SJSA1 (cell line): ENCODE measurements at places on chromosomes 1 and 21. TPM values are rescaled to one million over a fixed set of nuclear protein-coding genes. Genes with fewer than 3 reads are reported as not detected.
A peak's percentile ranks its signal among the peaks of the same experiment; 100 is the strongest.

DNA sequence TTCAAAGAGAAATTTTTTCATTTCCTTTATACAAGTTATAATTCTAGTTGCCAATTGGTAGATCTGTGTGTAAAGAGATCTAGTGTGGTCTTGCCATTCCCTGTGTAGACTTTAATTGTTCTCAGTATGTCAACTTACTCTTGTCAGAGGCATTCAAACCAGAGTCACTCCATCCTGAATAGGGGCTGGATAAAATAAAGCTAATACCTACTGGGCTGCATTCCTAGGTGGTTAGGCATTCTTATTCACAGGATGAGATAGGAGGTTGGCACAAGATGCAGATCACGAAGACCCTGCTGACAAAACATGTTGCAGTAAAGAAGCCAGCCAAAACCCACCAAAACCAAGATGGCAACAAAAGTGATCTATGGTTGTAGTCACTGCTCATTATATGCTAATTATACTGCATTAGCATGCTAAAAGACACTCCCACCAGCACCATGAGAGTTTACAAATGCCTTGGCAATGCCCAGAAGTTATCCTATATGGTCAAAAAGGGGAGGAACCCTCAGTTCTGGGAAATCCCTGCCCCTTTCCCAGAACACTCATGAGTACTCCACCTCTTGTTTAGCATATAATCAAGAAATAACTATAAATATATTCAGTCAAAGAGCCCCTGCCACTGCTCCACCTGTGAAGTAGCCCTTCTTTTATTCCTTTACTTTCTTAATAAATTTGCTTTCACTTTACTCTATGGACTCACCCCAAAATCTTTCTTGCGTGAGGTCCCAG is 74.0 kb upstream of the ADAMTS5 start:
- no peaks in the 10 kb centered on the region for H3K4me1 ChIP-seq
- H3K36me3 ChIP-seq, result no peaks in the 10 kb centered on the region
- H3K27ac ChIP-seq, result no peak overlapping the region
- H3K27me3 ChIP-seq, result no peaks in the 10 kb centered on the region

The FAM177B gene
- total RNA-seq, result not detected in 2 replicates

GRCh38 chr1:10539411-10540043 is 64.8 kb downstream of the PEX14 start:
- no peak overlapping the region for H3K4me3 ChIP-seq
- H3K36me3 ChIP-seq, result peaks cover 16% of the 10 kb centered on the region
- no peak overlapping the region for H3K27ac ChIP-seq
- H3K4me1 ChIP-seq, result peaks cover 19% of the 10 kb centered on the region
- DNase-seq, result no peak
- no peaks in the 10 kb centered on the region for H3K27me3 ChIP-seq

The NTMT2 gene
- not detected in 2 replicates for total RNA-seq

DNA sequence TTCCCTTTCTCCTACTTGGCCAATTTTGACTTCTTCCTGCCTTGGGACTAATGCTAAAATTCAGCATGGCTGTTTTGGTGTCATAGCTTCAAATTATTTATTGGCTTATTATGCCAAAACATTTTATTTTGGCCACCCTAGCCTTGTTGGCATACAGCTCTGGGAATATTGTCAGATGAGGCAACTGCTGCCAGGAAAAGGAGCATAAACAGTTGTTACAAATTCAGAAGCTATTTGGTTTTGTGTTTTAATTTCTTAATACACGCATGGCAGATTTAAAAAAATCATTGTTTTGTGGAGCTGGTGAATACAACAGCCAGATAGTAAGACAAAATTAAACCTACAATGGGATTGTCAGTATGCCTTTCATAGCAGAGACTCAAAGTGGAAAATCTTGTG is 66.8 kb upstream of the BCL10 start:
- no peak overlapping the region for H3K4me3 ChIP-seq
- peaks cover 54% of the 10 kb centered on the region for H3K4me1 ChIP-seq
- no peak for DNase-seq

- H3K27ac ChIP-seq, result no peak overlapping the region
- DNase-seq, result no peak
- no peaks in the 10 kb centered on the region for H3K27me3 ChIP-seq
- no peak overlapping the region for H3K4me3 ChIP-seq
- no peaks in the 10 kb centered on the region for H3K36me3 ChIP-seq
Observed at GRCh38 chr1:223175633-223176032, 32.6 kb upstream of the TLR5 start.

GRCh38 chr21:17793246-17794123 is 25.7 kb downstream of the C21orf91 start:
- peak; percentile 18 for DNase-seq
- H3K4me1 ChIP-seq, result no peaks in the 10 kb centered on the region
- H3K27ac ChIP-seq, result peak overlapping the region; percentile 30; the same call in 1 of the 2 replicates
- H3K27me3 ChIP-seq, result no peaks in the 10 kb centered on the region
- H3K4me3 ChIP-seq, result no peak overlapping the region

- H3K27me3 ChIP-seq, result no peaks in the 10 kb centered on the region
- DNase-seq, result no peak
- no peak overlapping the region for H3K4me3 ChIP-seq
- H3K36me3 ChIP-seq, result no peaks in the 10 kb centered on the region
Observed at GRCh38 chr1:169727307-169727706, 6.6 kb downstream of the SELE start.

GRCh38 chr1:24481101-24481500 is 21.5 kb upstream of the RCAN3 start:
- DNase-seq, result no peak
- H3K27me3 ChIP-seq, result no peaks in the 10 kb centered on the region
- H3K36me3 ChIP-seq, result no peaks in the 10 kb centered on the region
- no peak overlapping the region for H3K27ac ChIP-seq

DNA sequence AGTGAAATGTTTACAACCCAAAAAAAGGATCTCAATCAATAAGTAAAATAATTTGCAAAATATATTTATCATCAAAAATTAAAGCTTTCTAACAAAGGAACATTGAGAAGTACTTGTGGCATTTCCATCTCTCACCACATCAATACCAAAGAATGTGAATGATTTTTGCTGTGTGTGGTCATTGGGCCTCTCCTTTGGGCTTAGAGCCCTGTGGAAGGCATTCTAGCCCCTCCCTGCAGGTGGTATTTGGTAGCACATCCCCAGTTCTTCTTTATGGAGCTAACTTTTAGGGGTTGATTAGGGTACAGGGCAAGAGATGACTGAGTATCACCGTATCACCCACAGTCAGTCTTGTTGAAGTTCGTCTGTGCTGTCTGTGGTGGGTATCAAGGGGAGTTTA is 294.1 kb upstream of the SGIP1 start:
- no peak overlapping the region for H3K4me3 ChIP-seq
- no peak overlapping the region for H3K27ac ChIP-seq
- H3K4me1 ChIP-seq, result peaks cover 18% of the 10 kb centered on the region
- H3K36me3 ChIP-seq, result no peaks in the 10 kb centered on the region
- H3K27me3 ChIP-seq, result no peaks in the 10 kb centered on the region; the same call in 1 of the 2 replicates

DNA sequence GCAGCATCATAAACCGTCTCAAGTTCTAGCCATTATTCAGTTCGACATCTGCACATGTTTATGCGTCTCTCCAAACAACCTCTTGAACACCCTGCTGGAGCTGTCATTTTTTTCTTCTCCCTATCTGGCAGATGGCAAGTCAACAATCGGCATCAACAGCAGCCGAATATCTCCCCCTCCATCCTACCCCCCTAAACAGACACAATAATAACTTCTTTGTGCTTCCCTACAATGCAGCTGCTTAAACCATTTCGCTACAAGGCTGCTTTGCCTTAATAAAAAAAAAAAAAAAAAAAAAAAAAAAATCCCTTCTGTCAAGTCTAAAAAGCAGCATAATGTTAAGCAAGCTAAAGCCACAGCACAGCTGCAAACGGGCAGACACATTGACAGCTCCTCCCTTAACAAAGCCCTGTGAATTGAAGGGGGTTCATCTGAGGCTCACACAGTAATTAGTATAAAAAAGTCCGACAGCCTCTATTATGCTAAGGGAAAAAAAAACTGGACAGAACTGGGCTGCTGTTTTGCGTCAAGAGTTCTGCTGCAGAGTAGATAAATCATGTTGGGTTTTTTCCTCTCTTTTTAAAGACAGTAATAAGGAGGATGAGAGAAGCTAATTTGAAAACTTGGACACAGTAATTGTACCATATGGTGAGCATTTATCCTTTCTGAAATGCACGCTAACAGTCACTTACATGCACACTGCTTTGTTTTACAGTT is 136.4 kb downstream of the AKT3 start:
- peak overlapping the region; percentile 19 for H3K27ac ChIP-seq
- H3K27me3 ChIP-seq, result no peaks in the 10 kb centered on the region
- H3K4me1 ChIP-seq, result peaks cover 62% of the 10 kb centered on the region
- DNase-seq, result no peak
- peak overlapping the region; percentile 10; the same call in 1 of the 2 replicates for H3K4me3 ChIP-seq
- no peaks in the 10 kb centered on the region; the same call in 1 of the 2 replicates for H3K36me3 ChIP-seq

DNA sequence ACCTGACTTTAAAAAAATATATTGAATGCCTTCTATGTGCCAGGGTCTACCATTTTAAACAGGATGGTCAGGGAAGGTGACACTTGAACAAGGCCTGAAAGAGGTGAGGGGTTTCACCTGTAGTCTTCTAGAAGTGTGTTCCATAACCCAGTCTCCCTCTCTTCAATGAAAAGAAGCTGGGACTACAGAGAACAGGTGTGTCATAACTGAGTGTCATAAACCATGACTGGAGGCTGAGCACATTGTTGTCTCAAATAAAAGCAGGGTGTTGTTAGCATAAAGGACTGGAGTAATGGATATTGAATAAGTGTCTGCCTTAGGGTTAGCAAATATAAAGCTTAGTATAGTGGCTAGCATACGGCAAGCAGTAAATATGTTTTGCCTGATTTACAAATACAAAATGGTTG is 65.4 kb downstream of the SYDE2 start:
- no peak overlapping the region for H3K4me3 ChIP-seq
- no peak for DNase-seq
- no peaks in the 10 kb centered on the region for H3K4me1 ChIP-seq
- H3K27me3 ChIP-seq, result no peaks in the 10 kb centered on the region
- no peak overlapping the region for H3K27ac ChIP-seq

The RIMS3 gene
- total RNA-seq, result 0.68 and 0.78 TPM in 2 replicates

The OR2T8 gene
- not detected in 2 replicates for total RNA-seq

DNA sequence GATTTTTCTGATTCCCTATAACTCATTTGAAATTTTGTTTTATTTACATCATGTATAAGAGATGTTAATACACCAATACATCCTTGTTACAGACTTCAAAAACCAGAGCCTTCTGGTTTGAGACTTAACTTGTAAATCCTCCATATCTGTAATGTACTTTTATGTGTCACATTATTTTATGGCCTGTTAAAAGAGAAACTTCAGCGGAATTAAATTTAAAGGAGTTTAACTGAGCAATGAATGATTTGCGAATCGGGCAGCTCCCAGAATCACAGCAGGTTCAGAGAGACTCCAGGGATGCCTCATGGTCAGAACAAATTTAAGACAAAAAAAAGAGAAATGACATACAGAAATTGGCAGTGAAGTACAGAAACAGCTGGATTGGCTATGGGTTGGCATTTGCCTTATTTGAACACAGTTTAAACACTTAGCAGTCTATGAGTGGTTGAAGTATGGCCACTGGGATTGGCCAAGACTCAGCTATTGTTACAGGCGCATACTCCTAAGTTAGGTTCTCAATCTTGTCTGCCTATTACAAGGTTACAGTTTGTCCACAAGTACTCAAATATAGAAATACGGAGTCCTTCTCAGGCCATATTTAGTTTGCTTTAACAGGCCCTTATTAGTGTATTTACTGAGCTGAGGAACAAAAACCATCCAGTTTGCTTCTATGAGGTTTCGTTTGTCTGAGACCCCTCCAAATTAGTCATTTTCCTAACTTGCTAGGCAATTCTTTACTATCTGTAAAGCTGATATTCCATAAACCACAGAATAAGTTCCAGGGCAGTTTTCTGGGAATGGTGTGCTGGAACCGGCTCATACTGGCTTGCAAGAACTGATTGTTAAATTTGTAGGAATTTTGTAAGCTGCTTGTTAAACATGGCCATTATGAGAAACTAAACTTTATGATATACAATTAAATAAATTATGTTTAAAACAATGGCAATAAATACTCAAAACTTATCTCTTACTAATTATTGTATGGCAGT is 56.2 kb upstream of the WDR26 start:
- H3K4me1 ChIP-seq, result peaks cover 8% of the 10 kb centered on the region
- no peak overlapping the region for H3K27ac ChIP-seq
- DNase-seq, result no peak
- no peaks in the 10 kb centered on the region for H3K27me3 ChIP-seq
- no peaks in the 10 kb centered on the region for H3K36me3 ChIP-seq

The GJA4 gene
- not detected in 2 replicates for total RNA-seq

The SPATA46 gene
- total RNA-seq, result not detected in 2 replicates

The ADARB1 gene
- 6.7 and 7.9 TPM in 2 replicates for total RNA-seq

GRCh38 chr1:43239484-43239883 is 30.3 kb upstream of the TMEM125 start:
- H3K4me3 ChIP-seq, result no peak overlapping the region
- peaks cover 7% of the 10 kb centered on the region for H3K4me1 ChIP-seq
- no peaks in the 10 kb centered on the region for H3K27me3 ChIP-seq
- H3K27ac ChIP-seq, result no peak overlapping the region
- H3K36me3 ChIP-seq, result no peaks in the 10 kb centered on the region

DNA sequence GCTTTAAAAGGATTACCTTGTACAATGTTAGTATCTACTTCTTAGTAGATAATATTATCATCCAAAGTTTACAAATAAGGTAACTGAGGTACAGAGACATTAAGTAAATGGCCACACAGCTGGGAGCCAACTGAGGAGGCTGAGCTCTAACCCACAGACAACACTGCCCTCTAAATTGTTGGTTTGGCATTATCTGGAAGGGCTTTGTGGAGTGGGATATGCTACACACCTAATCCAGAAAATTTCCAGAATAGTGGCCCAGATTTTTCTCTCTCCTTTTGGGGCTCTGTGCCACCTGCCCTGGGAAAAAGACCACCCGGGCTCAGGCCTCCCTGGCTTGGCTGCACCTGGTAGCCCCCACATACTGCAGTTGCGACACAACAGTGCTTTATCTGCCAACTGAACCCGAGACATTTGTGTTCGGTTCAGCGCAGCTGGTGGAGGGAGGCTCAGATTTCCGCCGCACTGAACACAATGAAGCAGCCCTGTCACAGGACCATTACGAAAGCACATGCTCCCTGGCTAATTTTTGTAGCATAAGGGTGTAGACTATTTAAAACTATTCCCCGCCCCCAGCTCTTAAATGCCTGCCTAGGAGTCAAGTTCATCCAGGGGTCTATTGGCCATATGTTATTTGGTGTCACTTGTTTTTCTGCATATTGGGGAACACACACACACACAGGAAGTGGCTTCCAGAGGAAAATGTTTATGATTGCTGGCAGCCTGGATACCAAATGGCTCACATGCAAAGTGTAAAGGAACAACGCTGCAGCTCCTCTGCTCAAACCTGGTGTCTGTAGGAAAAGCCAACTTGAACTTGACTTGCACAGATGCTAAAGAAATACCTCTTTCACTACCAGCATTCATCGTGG is 92.3 kb upstream of the ESRRG start:
- H3K27ac ChIP-seq, result no peak overlapping the region
- no peaks in the 10 kb centered on the region for H3K27me3 ChIP-seq
- DNase-seq, result no peak
- no peak overlapping the region for H3K4me3 ChIP-seq
- no peaks in the 10 kb centered on the region for H3K4me1 ChIP-seq

The PBX1 gene
- total RNA-seq, result 16.6 and 18.5 TPM in 2 replicates

GRCh38 chr1:154344977-154345837 is 19.9 kb downstream of the ATP8B2 start:
- peaks cover 85% of the 10 kb centered on the region for H3K36me3 ChIP-seq
- no peaks in the 10 kb centered on the region for H3K27me3 ChIP-seq
- H3K4me1 ChIP-seq, result no peaks in the 10 kb centered on the region
- H3K27ac ChIP-seq, result no peak overlapping the region
- H3K4me3 ChIP-seq, result no peak overlapping the region

The NEXN gene
- 31.4 and 36.0 TPM in 2 replicates for total RNA-seq
